Activated T-cell treated with anti-CD3 and anti-CD28 coated beads, Interleukin-2, amount 50 U/mL, for 24 hours (primary cell): ENCODE measurements at places on chromosomes 4 and X.

GRCh38 chr4:34183926-34184325 is 2060.4 kb downstream of the ARAP2 start:
- no peak for DNase-seq

GRCh38 chr4:26905172-26905571 is 44.5 kb downstream of the STIM2 start:
- DNase-seq, result no peak

GRCh38 chrX:38365954-38366353 is 13.6 kb downstream of the OTC start:
- no peak for DNase-seq

DNA sequence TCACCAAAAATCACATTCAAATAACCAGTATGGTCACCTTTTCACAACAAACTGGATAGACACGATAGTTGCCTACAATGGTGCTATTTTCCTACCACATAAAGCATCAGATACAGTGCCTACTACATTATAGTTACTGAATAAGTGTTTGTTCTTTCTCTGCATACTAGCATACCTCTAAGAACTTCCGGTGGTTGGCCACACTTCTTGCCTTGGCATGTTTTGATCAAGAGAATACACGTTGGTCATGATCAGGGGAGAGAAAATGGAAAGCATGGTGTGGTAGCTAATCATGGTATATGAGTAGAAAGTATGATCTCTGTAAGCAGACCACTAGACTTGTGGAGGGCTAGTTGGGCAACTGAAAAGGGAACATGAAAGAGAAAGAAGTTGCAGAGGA is 322.8 kb upstream of the DIAPH2 start:
- DNase-seq, result no peak

DNA sequence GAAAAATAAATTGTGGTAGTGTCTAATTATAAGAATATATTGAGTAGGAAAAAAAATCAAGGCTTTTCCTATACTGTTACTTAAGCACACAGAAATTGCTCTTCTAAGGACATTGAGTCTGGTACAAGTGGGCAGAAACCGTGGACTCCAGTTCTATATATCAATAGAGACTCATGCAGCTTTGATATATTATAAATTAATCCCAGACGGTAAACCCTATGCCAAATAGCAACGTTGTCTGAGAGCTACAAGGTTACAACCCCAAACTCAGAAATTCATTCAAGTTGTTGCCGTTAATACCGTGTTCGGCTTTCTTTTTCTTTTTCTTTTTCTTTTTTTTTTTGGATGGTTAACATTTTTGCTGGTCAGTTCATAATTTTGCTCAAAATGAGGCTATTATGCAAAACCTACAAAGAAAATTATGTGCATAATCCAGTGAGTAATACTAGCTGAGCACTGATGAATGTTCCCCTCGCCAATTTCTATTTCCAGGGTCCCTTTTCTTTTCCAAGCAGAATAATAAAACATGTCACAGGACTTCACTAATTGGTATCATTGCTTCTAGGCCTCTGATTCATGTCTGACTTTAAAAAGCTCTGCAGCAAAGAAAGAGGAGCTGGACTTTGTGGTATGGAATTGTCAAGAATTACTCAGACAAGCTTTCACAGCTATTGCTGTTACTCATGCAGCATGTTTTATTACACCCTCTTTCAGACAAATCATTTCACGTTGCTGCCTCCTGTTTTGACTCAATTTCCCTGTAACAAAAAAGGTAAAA is 737.7 kb downstream of the NLGN4X start:
- DNase-seq, result no peak

- no peak for DNase-seq
These were observed at the start of gene IL1RAPL1 for GRCh38 chrX:28586981-28587551. Gene IL1RAPL1, plus strand, starts transcription at chrX:28587446.
